Stimulated activated memory B cell treated with anti-CD40 and anti-IgM and Interleukin-4, amounts not matched to agents 10 μg/mL and 1 μg/mL and 100 μg/mL, for 72 hours (primary cell): ENCODE measurements at places on chromosomes 11 and 22.

GRCh38 chr11:74057249-74058151 lies 48.6 kb upstream of the UCP3 start:
- no peak for ATAC-seq

GRCh38 chr22:29816128-29816527 lies 21.9 kb downstream of the ASCC2 start:
- no peak for ATAC-seq

DNA sequence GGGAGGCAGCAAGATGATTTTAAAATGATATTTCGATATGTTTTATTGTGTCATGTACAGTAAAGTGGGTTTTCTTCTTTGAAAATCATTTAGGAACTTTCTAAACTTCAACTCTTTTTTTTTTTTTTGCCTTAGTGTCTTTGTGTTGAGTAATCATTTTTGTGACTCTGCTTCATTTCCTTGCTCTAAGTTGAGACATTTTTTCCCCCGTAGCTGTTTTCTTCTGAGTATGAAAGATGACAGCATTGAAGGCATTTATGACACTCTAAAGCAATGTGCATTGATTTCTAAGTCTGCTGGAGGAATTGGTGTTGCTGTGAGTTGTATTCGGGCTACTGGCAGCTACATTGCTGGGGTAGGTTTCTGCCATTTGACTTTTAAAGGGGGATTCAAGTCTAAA lies 23.5 kb downstream of the RRM1 start:
- no peak for ATAC-seq

GRCh38 chr11:33731723-33732531 lies 4.3 kb downstream of the CD59 start:
- ATAC-seq, result no peak

- ATAC-seq, result no peak
Measured at GRCh38 chr11:131614631-131615030, 244.2 kb downstream of the NTM start.

DNA sequence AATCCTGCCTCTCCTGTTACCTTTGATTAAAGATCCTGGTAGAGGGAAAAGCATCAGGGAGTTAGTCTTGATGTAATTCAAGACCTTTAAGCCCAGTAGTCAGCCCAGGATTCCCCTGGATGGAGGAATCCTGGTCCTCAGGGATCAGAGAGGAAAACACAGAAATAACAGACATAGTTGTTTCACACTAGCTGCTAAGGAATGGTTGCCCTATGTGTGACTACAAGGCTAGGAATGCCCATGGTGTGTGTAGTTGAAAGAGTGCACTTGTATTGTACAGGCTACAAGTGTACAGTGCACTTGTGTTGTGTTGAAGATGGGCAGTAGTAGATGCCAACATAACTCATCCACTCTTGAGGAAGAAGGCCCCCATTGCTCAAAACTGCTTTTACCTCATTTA lies 226.8 kb downstream of the AASDHPPT start:
- ATAC-seq, result no peak

DNA sequence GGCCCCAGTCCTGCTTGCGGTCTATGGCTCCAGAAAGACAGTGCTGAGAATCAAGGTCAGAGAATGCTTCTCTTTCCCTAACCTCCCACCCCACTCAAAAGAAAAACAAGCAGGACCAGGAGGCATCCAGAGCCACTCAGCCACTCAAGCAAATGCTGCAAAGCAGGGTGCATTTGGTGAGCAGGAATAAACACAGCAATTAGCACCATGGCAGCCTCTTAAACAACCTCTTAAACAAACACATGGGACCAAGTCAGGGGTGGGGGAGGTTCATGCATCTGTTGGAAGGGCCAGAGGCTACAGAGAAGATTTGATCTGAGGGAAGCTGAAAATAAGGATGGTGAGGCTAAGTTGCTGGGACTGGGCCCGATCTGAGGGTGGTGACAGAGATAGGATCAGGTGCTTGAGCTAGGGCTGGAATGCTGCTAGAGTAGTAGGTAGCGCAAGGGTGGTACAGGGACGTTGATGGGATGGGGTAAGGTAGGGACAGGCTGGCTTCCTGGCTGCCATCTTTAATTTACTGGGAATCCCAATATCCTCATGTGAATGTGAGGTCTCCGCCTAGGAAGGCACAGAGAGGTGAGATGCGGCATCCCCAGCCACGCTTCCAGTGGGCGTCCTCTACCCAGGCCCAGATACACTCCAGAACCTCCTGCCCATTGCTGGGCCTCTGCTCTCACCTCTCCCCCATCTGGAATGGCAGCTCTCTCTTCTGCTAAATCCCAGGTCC lies 26.6 kb upstream of the LMO1 start:
- ATAC-seq, result no peak

- ATAC-seq, result peak; percentile 53
Measured at GRCh38 chr11:69010964-69011623, 2.0 kb downstream of the MRGPRF start.

GRCh38 chr11:48150213-48150612 lies 66.4 kb upstream of the OR4B1 start:
- ATAC-seq, result no peak

DNA sequence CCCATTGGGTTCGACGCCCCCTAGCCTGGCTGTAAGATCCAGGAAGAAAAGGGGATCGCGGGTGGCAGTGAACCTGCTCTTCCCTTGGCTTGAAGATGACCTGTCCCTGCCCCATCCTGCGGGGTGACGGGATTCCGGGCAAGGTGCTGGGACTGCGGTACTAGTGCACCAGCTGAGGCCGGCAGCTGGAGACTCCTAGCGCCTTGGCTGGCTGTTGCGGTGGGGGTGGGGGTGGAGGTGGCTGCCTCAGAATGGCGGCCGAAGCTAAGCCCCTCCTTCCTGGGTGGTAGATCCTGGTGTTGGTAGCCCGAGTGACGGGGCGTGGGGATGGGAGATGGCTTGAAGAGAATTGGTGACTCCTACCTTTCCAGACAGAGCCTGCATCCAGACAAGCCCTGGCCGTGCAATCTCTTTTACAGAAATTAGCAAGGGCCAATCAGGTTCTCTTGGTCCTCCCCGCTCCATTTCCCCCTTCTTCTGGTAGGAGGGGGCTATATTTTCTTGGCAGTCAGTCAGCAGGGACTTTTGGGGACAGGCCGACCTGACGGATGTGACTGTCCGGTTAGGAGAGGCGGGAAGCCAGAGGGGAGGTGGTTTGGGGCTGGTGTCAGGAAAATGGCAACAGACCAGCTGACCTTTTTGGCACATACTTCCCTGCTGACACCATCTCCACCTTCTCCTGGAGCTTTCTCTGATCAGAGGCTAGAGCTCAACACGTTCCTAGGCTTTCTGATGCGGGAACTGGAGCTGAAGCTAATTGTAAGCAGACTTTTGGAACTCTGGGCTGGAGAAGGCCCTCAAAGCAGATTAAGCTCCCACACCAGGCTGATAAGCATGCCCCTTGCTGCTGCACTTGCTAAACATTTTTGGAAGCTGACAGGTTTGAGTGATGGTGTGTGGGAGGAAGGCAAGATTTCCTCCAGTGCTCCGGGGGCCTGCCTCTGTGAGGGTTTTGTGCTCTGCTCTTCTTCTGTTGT lies 2.0 kb downstream of the NAV2 start:
- no peak for ATAC-seq

- ATAC-seq, result peak; percentile 69
Measured at GRCh38 chr22:41966607-41967240, 2.5 kb upstream of the SEPTIN3 start.

DNA sequence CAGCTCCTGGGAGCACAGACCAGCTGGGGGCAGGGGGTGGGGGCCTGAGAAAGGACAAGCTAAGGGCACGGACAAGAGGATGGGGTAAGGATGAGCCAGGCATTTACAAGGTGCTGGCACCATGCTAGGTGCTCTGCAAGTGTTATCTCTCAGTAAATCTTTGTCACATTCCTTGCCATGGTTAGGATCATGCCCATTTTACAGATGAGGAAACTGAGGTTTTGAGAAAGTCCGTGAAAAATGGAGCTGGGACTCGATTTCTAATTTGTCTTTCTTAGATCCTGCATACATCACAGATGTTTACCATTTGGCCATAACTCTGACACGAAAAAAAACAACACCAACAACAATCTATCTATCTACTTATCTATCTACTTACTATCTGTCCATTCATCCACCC lies 429.7 kb downstream of the MIAT start:
- ATAC-seq, result no peak

DNA sequence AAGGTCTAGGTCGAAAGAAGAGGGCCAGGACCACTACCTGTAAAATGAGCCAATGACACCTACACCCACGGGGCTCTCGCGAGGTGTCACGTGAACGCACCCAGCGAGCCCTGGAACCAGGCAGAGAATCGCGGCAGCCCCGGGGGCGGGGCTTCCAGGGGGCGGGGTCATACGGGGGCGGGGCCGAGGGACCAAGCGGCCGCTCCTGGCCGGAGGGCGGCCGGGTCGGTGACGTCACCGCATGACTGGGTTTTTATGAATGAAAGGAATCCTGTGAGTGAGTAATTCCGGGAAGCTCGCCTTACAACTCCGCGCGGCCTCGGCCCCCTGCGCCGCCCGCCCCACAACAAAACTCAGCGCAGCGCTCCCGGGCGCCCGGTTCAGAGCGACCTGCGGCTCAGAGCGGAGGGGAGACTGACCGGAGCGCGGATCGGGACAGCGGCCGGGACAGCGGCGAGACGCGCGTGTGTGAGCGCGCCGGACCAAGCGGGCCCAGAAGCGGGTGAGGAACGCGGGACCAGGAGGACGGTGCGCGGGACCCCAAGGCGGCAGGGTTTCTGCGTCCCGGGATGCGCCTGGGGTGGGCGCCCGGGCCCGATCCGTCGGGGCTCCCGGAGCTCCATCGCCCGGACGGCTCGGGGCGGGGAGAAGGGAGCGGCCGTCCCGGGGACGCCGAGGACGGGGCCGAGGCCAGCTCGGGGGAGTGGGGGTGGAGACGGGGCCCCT lies at the start of gene MAFF:
Gene MAFF (plus strand): TSS at position 284 of the 726 bp plus-strand sequence. CDS start 11,860 bp downstream, outside the sequence.
- ATAC-seq, result peak; percentile 83

DNA sequence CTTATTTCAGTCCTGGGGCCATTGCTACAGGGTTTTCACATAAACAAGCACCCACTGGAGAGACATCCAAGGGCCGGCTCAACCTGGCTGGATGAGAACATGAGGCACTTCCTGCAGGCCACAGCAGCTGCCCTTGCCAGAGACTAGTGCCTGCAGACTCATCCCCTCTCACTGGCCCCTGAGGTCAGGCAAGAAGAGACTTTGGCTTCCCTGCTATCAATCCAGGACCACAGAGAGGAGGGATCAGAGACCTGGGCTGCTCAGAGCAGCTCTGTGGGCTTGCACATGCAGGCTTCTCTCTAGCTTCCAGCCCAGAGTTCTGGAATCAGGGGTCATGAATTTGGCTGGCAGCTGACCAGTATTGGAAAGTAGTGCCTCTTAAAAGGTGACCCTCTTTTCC lies 79.5 kb downstream of the CABIN1 start:
- no peak for ATAC-seq

GRCh38 chr11:11577251-11577855 lies 44.5 kb downstream of the GALNT18 start:
- no peak for ATAC-seq

- ATAC-seq, result no peak
Measured at GRCh38 chr11:31337806-31338205, 31.7 kb downstream of the DCDC1 start.

DNA sequence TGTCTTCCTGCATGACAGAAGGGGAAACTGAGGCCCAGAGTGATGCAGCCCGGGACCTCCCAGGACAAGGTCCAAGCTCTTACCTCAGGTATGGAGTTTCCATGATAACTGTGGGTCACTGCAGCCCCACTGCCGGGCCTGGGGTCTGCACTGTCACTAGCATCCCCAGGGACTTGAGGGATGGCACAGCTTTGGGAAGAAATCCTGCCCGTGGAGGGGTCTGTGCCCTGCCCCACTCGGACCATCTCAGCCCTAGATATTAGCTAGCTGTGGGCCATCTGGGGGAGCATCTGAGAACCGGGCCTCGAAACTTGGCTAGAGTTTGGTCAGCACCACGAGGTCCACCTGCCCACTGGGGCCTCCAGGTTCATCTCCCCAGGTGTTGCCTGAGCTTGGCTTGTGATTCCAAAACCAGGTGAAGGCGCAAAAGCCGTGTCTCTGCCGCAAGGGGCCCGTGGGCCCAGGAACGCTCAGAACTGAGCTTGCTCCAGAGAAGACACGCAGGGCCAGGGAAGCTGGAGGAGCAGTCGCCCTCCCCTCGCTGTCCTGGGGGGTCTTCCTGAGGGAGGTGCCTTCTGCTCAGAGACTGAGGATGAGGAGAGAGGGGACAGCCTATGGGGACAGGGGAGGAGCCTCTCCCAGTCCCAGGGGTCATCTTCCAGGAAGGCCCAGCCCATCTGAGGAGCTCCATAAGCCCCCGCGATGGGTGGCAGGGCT lies 4.8 kb downstream of the LINC01488 start:
- no peak for ATAC-seq

GRCh38 chr11:8060801-8061554 lies 20.0 kb upstream of the TUB start:
- no peak for ATAC-seq
